Coronary artery (tissue), 2 donors: ENCODE measurements at places on chromosomes 3 and 15.

DNA sequence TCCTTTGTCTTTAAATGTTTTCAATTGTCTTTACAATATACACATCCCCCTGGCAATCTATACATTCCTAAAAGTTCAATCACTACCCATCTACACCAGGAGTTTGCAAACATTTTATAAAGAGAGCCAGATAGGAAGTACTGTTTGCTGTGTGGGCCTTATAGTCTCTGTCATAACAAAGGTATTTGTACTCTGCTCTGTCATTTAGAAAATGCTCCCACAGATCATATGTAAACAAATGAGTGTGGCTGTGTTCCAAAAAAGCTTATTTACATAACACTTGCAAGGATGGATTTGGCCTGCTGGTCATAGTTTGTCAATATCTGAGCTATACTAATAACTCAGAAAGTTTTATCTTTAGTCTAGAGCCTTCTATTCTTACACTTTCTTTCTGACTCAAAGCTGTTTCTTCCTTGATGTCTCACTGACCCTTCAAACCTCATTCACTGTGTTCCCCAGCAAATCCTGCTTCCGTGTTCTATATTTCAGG lies 511.9 kb downstream of the GBE1 start:
- DNase-seq, result no peak

DNA sequence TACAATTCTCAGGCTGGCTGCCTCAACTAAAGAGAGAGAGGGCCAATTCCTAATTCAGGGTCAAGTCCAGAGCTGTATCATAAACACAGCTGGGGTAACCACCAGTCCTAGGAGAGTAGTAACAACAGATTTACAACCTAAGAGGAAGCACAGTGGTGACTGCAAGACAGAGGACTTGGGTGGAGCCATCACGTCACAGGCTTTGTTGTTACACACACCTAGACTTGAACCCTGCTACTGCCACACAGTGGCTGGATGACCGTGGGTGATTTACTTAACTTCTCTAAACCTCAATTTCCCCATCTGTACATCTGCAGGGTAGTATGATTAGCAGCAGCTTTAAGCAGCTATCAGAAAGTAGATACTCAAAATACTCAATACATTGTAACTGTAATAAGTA lies 78.6 kb downstream of the MYLK start:
- DNase-seq, result no peak

DNA sequence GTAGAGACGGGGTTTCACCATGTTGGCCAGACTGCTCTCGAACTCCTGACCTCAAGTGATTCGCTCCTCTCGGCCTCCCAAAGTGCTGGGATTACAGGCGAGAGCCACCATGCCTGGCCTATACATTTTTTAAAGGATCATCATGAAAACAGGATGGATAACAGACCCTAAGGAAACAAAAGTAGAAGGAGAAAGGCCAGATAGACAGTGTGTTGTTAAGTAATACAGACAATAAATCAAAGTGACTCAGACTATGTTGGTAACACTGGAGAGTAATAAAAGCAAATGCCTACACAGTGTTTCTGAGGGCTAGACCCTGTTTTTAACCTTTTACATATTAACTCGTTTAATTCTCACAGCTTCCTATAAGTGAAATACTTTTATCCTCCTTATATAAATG lies 133.8 kb upstream of the MCTP2 start:
- DNase-seq, result no peak

DNA sequence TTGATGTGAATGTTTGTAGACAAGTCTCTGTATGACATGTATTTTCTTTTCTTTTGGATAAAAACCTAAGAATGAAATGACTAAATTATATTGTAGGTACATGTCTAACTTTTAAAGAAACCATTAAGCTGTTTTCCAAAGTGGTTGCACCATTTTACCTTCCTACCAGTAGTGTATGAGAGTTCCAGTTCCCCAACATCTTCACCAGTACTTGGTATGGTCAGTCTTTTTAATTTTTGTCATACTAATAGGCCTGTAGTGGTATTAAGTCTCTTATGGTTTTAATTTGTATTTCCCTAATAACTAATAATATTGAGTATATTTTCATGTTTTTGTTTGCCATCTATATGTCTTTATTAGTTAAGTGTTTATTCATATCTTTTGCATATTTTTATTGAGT lies 244.0 kb upstream of the LRRFIP2 start:
- DNase-seq, result no peak

DNA sequence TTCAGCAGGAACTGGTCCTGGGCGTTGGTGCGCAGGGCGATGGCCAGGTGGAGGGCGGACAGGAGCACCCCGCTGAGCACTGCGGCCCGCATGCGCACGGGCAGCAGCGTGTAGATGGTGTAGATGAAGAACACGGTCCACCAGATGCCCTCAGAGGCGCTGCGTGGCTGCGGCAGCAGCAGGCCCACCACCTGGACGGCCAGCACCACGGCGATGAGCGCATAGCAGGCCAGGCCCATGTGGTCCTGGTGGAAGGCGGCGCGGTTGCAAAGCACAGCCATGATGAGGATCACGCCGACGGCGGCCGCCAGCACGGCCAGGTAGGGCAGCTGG lies 1.5 kb downstream of the ADCY5 start:
- no peak for DNase-seq

GRCh38 chr3:57758686-57759085 lies 2.6 kb downstream of the SLMAP start:
- no peak for DNase-seq

GRCh38 chr15:90043530-90044010 lies 42.4 kb downstream of the ZNF710 start:
- no peak for DNase-seq

GRCh38 chr3:194164861-194165260 lies 28.9 kb downstream of the HES1 start:
- DNase-seq, result no peak

DNA sequence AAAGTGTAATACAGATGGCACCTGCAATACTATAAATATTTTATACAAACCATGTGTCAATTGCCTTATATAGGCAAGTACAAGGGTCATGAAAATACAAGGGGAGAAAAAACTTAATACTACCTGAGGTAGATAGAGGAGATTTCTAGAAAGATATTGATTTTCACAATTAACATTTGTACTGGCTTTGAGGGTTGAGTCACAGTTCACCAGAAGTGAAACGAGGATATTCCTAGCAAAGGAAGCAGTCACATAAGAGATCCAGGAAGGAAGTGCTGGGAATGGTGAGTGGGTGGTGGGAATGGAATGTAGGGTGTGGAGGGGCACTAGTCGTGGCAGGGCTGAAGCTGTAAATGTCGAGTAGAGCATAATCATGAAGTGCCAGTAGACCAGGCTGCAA lies 108.7 kb downstream of the P2RY1 start:
- DNase-seq, result no peak

DNA sequence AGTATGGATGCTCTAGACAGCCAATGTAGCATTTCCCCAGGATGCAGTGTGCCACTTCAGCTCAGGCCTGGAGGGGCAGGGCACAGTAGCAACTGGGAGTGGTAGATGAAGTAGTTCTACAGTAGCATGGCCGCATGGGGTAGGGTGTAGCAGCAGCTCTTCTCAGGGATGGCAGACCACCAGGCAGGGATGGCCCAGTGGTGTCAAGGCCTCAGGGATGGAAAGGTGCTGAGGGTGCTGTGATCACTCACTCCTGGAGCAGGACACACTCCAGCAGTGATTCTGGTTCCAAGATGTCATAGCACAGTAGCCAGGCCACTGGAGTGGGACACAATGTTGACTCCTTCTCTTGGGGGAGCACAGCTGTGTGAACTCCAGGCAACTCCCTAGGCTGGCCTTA lies 210.9 kb upstream of the LYSMD4 start:
- no peak for DNase-seq

- peak; percentile 67 for DNase-seq
These were observed 5.3 kb downstream of the SEMA3G start for GRCh38 chr3:52439426-52440248.

- no peak for DNase-seq
These were observed 42.4 kb downstream of the RASA2 start for GRCh38 chr3:141529256-141529655.

DNA sequence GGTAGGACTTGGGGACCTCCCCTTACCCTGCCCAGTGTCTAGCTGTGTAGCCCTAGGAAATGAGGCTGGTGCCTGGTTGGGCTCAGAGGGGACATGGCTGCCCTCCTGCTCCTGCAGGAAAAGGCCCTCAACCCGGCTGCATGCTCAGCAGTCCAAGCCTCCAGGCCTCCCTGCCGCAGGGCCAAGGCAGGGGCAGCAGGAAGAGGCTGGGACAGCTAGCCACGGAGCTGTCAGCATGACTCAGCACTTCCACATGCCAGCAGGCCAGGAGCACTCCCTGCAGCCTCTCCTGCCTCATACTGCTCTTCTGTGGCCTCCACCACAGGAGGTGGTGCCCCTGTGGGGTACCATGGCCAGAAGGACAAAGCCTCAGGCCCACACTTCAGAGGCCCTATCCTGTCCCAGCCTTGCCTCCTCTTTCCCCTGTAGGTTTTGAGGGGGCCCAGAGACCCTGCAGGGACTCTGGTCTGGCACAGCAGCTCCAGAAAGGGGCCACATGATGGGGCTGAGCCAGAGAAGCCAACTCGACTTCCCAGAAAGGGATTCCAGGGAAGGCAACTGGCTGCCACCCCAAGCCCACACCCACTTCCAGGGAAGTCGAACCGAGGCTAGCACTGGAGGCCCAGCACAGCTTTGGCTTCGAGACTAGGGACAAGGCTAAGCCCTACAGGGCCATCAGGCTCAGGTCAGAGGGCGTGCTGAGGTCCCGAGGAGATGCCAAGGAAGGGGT lies 19.5 kb downstream of the TKT start:
- DNase-seq, result no peak

DNA sequence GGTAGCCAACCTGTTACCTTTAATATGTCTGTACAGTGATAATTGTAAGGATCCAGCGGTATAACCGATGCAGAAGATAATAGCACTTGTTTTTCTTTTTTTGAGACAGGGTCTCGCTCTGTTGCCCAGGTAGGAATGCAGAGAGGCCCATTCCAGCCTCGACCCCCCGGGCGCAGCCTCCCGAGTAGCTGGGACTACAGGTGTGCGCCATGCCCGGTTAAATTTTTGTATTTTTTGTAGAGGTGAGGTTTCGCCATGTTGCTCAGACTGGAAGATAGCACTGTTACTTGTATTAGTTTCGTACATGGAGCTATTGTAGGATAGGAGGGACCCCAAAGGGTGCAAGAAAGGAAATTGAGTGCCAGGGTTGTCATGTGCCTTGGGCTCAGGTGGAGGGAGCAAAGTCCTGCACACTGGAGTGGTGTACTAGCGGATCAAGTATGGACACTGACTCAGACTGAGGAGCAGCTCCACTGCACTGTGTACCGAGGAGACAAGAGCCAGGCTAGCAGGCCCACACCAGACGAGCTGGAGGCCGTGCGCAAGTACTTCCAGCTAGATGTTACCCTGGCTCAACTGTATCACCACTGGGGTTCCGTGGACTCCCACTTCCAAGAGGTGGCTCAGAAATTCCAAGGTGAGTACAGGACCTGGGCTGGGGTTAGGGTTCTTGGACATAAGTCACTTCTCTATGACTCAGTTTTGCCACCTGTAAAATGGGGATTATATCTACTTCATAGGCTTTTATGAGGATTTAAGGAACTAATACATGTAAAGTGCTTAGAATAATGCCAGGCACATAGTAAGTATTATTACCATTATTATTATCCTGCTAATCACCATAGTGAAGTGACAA lies 1.0 kb downstream of the OGG1 start:
- no peak for DNase-seq

DNA sequence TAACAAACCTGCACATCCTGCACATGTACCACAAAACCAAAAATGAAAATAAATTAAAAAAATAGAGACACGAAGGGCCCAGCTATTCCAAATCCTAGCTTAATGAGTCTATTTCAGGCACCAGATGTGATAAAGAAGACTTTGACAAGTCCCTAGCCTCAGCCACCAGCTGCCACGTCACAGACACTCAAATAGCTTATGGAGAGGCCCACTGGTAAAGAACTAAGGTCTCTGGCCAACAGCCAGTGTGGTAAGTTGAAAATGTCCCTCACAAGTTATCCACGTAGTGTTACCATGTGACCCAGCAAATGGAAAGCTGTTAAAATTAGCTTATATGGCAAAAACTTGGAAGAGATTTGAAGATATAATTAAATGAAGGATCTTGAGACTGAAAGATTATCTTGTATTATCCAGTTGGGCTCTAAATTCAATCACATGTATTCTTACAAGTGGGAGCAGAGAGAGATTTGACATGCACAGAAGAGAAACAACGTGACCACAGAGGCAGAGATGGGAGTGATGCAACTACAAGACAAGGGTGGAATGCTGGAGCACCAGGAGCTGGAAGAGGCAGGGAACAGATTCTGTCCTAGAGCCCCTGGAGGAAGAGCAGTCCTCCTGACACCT lies 10.9 kb downstream of the ACSBG1 start:
- no peak for DNase-seq

DNA sequence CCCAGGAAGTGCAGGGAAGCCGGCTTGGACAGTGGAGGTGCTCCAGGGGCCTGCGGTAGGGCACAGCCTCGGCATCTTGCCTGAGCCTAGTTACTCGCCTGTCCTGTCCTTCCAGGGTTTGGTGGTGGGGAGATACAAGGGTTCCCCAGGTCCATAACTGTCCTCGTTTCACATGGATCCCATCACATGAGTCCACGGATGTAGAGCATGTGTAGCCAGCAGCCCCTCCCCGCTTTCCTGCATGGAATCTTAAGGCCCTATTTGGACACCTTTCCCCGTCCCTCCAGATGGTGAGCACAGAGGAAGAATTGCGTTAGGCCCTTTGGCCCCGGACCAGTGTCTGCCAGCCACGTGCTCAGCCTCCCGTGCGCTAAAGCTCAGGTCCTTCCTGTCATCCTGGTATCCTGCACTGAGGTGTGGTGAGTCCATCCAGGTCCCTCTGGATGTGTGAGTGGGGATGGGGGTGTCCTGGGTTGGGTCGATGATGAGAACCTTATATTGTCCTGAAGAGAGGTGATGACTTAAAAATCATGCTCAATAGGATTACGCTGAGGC lies 230.4 kb downstream of the SNRPN start:
- DNase-seq, result no peak

DNA sequence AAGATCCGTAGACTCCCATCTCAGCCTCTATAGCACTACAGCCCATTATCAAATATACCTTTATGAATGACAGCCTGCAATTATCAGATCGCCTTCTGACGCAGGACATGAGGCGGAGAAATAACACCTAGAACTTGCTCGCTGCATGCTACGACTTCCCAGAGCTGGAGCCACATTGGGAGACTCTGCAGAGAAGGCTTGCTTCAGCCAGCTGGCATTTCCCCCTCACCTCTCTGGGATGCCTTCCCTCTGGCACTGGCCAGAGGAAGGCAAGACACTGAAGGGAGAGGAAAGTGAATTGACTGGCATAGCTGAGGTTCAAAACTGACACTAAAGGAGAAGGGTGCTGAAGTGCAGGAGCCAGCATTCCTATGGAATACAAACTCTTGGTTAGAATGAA lies 131.7 kb downstream of the GABRB3 start:
- no peak for DNase-seq

DNA sequence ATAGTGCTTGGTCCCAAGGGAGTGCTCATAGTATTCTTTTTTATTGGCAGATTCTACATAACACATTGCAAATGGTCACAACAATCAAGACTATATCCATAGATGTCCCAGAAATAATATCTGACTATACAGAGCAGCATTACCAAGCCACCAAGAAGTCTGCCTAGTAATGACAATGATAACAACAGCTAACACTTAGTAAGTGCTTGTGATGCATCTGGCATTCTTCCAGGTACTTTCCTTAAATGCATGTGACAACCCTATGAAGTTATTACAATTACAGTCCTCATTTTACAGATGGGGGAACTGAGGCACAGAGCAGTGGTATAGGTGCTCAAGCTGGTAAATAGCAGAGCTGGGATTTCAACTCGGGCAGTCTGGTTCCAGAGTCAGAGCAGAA lies 49.6 kb upstream of the ICE2 start:
- DNase-seq, result no peak
